ENCODE measurements at places on chromosomes 2 and 18. TPM values are rescaled to one million over a fixed set of nuclear protein-coding genes. Genes with fewer than 3 reads are reported as not detected.

GRCh38 chr2:208311321-208311720 is 45.3 kb downstream of the PIKFYVE start:
- peaks cover 35% of the 10 kb centered on the region for H3K36me3 ChIP-seq
- no peaks in the 10 kb centered on the region for H3K27me3 ChIP-seq
- no peak overlapping the region for H3K27ac ChIP-seq

GRCh38 chr2:10810202-10811161 is 2.1 kb downstream of the PDIA6 start:
- peaks cover 5% of the 10 kb centered on the region for H3K36me3 ChIP-seq
- peak; percentile 14 for DNase-seq
- peaks cover 22% of the 10 kb centered on the region for H3K4me1 ChIP-seq

DNA sequence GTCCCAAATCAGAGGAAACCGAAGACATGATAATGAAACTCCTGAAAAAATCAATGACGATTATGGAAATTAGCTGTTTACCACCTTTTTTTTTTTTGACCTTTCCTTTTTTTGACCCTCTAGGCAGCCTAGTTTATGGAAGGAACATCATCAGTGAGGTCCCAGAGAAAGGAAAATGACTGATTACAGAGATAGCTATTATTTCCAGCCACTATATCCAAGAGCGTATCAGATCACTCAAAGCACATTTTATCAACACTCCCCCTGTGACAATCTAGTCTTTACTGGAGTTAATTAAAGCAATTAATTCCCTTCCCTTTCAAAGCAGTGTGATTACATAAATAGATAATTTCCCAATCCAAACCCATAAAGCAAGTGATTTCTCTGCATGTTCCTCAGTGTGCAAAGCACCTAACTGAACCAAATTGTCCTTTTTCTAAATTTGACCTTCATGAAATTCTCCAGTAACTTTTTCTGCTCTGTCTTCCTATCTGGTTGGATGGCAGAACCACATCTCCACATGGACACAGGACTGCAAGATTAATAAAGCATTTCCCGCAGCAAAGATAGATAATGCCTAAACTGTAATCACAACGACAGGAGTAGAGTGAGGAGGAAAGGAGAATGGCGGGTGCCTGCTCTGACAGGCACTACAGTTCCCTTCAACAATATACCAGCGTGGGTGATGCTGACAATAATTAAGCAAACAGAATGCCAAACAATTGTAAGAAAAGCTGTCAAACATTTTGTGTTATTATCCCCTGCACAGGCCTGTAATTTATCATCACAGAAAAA is 194.4 kb downstream of the SLC8A1 start:
- H3K27me3 ChIP-seq, result no peaks in the 10 kb centered on the region
- no peak overlapping the region for H3K4me3 ChIP-seq
- no peaks in the 10 kb centered on the region for H3K36me3 ChIP-seq
- H3K4me1 ChIP-seq, result peaks cover 6% of the 10 kb centered on the region
- no peak for DNase-seq

DNA sequence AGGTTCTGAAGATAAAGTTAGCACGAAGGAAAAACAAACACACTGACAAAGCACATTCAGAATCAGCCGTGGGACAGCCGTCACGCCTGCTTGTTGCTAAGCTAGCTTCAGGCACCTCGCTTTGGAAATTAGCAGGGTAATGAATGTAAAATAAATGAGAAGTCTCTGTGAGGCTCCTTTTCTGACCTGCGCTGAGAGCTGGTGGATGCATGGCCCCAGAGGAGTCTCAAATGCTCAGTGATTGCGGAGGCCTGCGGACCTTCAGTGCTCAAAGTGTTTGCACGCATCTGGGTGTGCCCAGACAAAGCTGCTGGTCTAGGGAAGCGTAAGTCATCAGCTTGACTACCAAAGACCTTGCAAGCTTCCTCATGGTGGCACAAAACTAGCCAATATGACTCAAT is 50.6 kb downstream of the CD8B2 start:
- H3K36me3 ChIP-seq, result no peaks in the 10 kb centered on the region
- peaks cover 2% of the 10 kb centered on the region for H3K4me1 ChIP-seq
- no peak for DNase-seq

- H3K36me3 ChIP-seq, result no peaks in the 10 kb centered on the region
- H3K4me3 ChIP-seq, result no peak overlapping the region
- no peak for DNase-seq
- no peak overlapping the region for H3K27ac ChIP-seq
- peaks cover 10% of the 10 kb centered on the region for H3K4me1 ChIP-seq
These were observed 45.8 kb upstream of the HAAO start for GRCh38 chr2:42838133-42838532.

DNA sequence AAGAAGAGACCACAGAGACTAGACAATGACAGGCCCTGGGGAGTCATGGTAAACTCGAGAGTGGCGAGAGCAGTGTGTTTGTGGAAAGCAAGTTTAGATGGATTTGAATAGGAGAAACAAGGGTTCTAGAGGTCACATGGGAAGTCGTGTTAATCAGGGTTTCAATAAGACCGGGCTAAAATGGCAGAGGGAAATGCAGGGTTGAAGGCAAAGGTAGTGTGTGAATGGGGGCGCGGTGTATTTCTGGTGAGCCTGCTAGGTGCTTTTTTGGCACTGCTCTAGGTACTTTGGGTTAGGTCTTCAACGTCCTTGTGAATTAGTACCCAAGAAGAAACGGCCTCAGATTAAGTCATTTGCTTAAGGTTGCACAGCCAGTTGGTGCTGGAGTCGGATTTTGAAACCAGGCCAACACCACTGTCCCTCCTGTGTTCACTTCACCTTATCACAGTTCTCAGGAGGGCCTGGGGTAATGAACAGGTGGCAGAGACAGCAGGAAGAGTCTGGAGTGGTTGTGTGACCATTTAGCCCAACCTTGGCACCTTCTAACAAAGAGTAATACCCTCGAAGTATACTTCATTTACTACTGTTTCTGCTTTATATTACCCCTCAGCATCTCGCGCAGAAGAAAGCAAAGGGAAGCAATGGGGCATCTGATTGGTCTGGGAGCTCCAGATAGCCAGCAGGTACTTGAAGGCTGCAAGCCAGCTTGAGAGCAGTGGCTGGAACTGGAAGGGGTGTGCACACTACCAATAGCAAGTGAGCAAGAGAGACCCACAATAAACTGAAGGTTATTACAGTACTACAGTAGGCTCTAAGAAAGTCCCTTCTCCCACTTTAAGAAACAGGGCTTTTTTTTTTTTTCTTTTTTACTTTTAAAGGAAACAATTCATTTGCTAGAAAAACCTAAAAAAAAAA is 33.4 kb upstream of the GAREM2 start:
- H3K27ac ChIP-seq, result no peak overlapping the region
- DNase-seq, result no peak

GRCh38 chr2:142531377-142531776 is 346.1 kb upstream of the KYNU start:
- no peak overlapping the region for H3K27ac ChIP-seq
- DNase-seq, result no peak
- no peaks in the 10 kb centered on the region for H3K36me3 ChIP-seq
- no peak overlapping the region for H3K4me3 ChIP-seq

AMER3 gene
- not detected for total RNA-seq

PARD3B gene
- total RNA-seq, result 11.6 TPM

HNRNPLL gene
- total RNA-seq, result 43.4 TPM

DNAJC5G gene
- total RNA-seq, result not detected

KCTD1 gene
- total RNA-seq, result 29.5 TPM

HAAO gene
- not detected for total RNA-seq

Measured in MCF 10A (cell line).